ENCODE measurements at places on chromosomes 4 and X.

- no peak for DNase-seq
Measured at GRCh38 chr4:17939054-17939453, 82.5 kb downstream of the LCORL start.

GRCh38 chr4:114077610-114078009 is 98.2 kb upstream of the ARSJ start:
- DNase-seq: no peak

DNA sequence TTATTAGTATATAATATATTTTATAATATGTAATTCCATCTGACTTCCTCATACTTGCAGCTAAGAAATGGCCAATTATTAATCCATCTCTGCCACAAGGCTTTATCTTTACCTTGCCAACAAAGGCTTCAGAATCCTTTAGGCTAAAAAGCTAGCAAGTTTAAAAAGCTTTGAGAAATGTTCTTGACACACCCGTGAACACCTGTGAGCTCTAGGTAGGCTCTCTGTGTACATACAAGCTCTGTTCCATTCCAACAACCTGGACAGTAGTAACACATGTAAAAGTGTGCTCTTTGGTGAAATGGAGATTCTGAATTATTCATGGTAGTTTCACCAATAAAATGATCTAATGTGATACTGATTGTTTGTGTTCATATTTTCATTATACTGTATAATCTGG is 49.7 kb upstream of the USP9X start:
- no peak for DNase-seq

DNA sequence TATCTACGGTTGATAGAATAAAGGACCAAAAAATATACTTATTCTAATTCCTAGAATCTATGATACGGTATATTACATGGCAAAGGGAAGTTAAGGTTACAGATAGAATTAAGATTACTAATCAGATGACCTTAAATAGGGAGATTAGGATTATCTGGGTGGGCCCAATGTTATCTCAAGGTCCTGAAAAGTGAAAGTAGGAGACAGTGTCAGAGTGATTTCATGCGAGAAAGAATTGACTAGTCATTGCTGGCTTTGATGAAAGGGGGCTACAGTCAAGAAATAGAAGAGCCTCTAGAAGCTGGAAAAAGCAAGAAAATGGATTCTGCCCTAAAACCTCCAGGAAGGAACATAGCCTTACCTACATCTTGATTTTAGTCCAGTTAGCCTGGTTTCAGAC is 176.9 kb upstream of the PPP1R2C start:
- DNase-seq: no peak

DNA sequence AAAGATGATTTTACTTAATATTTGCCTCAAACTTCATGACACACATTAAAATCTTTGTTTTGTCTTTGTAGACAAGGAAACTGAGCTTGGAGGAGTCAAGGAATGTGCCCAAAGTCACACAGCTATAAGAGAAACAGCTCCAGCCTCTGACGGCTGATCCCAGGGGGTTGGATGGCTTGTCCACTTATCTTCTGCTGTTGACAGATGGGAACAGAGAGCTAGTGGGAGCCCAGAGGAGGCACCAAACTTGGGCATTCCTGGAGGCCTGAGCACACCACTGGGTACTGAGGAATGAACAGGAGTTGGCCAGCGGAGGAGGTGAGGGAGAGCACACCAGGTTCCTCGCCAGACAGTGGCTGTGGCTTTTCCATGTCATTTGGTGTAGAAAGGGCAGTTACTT is 56.4 kb upstream of the GPR78 start:
- DNase-seq: no peak

- DNase-seq: no peak
Measured at GRCh38 chr4:149785696-149786431, 29.8 kb downstream of the IQCM start.

DNA sequence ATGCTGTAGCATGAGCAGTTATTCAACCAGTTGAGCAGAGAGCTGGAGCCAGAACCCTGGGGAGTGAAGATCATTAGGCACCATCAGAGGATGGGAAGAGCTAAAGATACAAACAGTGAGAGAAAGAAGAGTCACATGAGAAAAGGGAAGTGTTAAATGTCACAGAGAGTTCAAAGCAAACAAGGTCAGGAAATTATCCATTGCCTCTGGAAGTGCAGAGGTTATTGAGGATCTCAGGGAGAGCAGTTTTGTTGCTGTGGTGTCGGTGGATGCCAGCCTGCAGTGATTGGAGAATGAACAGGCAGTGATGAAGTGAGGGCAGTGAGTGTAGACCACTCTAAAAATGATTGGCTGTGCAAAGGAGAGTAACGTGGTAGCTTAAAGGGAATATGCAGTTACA is 17.7 kb downstream of the SPARCL1 start:
- DNase-seq: no peak

DNA sequence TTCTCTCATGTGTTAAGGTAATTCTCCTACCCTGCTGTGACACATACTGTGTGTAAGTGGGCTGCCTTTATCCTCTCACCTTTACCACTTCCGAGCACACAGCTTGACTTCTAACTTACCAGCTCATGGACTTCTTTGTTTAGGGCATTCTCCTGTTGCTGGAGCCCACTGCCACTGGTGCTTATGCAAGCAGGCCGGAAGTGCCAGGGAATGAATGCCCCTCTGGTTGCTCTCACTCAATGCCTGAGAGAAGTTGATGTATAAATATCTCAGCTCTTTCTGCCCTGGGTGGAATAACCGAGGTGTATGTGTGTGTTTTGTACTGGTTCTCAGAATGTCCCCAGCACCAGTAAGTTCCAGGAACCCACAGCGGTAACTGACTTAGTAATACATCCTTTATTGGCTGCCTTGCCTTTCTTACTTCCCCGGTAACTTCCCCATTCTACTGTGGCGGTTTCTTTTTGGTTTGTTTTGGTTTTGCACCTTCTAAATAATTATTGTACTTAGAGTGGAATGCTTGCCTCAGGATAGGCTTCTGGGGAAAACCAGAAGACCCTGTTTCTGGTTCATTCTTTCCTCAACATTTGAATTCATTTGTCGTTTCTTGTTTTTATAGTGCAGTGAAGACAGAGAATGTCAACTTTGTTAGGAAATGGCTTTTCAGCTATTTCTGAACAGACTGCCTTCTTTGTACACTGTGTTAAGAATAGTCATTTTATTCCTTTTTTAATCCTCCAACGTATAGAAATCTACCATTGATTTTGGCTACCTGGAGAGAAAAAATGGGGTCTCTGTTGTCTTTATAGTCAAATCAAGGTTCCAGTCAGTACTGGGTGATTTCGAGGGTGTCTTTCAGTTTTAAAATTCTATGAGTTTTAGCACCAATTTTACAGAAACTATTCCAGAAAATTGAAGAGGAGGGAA is 45.4 kb downstream of the CXorf58 start:
- no peak for DNase-seq

- DNase-seq: peak; percentile 35
Measured at GRCh38 chr4:7335344-7336066, 99.2 kb downstream of the PSAPL1 start.

GRCh38 chr4:185865901-185866328 is 53.9 kb upstream of the SORBS2 start:
- no peak for DNase-seq

DNA sequence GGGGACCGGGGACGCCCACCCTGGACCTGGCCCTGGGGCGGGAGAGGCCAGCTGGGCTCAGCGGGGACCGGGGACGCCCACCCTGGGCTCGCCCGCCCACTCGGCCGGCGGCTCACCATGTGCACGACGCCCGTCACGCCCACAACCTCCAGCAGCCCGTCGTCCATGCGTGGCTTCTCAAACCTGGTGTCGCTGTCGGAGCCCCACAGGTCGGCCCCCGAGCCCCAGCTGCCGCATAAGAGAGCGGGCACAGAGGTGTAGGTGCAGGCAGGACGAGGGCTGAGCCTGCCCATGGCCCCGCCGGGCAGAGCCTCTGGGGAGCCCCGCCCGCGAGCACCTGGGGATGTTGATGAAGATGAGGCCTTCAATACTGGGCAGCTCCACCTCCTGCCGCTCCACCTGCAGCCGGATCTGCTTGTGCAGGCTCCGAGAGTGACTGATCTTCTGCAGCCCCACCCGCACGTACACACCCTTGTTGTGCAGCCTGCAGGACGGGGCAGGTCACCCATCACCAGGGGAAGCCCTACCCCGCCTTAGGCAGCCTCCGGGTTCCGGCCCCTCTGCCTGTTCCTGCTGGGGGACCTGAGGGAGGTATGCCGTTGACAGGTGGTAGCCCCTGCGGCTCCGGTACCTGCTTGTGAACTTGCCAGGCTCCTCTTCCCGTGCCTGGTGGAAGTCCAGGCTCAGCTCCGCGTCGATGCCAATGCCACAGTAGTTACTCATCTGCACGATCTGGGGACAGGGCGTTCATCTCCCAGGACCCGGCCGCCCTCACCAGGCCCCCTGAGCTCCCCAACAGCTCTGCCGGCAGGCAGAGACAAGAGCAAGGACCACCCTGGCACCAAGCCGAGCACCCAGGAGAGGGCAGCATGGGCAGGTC is 11.8 kb downstream of the DGKQ start:
- no peak for DNase-seq

GRCh38 chrX:91434351-91435168 is at the start of gene PABPC5:
Gene PABPC5 (plus strand): TSS chrX:91434839. CDS start chrX:91435578, 739 bp downstream.
- no peak for DNase-seq

DNA sequence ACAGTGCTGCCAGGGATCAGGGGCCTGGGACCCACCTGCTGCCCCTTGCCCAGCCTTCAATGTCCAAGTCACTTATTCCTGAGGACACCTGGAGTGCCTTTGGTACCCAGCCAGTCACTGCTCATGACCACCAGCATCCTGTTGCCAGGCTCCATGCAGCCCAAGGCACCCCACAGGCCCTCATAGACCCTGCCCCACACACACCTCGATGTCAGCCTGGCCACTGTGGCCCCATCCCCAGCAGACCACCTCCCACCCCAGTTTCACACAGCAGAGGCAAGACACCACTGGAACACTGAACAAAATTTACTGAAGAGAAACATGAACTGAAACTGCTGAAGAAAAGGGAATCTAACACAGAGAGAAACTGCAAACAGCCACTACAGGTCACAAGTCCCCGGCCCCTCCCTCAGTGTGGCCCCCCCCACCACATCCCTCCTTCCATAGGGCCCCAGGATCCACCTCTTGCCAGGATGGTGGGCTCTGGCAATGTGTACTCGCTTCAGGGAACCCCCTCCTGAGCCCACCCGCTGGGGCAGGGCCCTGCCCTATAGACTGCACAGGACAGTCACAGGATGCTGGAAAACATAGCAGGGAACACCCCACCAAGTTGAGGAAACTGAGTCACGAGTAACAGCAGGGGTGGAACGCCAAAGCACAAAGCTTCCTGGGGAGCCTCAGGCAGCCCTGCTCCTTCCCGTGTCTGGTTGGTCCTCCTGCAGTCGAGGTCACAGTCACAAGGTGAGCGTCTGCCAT is 5.2 kb downstream of the PNMA5 start:
- DNase-seq: no peak

- no peak for DNase-seq
Measured at GRCh38 chrX:9522378-9523155, 57.7 kb downstream of the TBL1X start.

- DNase-seq: no peak
Measured at GRCh38 chrX:24190500-24191156, 41.1 kb downstream of the ZFX start.

DNA sequence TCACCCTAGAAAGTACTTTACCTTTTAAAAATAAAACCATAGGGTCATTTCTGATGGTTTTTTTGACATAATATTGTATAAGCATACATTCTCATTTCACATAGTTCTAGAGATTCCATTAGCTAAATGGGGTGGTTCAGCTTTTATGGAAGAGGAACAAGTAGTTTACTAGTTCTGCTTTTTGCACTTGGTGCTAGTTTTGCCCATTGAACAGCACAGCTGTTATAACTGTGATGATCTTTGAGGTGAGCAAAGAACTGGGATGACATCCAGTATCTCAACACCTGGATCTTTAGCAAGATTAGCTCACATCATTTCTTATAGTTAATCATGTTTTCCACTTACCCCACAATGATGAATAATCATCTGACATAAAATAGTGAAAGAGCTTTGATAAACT is 40.9 kb downstream of the MOB1B start:
- DNase-seq: no peak

GRCh38 chrX:37779857-37780256 is at the start of gene CYBB:
Gene CYBB (plus strand): TSS chrX:37780059. CDS start chrX:37780078, 19 bp downstream.
- DNase-seq: no peak

GRCh38 chrX:80485543-80485942 is 65.3 kb downstream of the TENT5D start:
- DNase-seq: no peak

- DNase-seq: no peak
Measured at GRCh38 chr4:102437111-102437510, 64.0 kb upstream of the NFKB1 start.

DNA sequence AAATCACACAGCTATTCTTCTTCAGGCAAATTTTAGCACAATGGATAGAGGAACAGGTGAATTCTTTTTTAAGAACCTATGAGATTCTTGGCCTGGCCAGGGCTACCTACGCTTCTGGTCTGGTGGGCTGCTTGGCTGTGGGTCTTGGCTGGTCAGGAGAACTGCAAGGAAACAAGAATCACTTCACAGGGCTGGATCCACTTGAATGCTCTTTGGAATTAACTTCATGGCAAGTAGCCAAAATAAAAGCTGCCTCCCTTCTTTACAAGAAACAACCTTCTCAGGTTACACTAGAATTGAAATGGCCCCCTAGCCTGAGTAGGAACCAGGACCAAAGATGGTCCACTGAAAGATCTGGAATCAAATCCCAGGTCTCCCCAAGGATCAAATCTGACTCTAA is 519.1 kb downstream of the IQCM start:
- no peak for DNase-seq

GRCh38 chrX:40093586-40093985 is 4.2 kb downstream of the BCOR start:
- DNase-seq: no peak

DNA sequence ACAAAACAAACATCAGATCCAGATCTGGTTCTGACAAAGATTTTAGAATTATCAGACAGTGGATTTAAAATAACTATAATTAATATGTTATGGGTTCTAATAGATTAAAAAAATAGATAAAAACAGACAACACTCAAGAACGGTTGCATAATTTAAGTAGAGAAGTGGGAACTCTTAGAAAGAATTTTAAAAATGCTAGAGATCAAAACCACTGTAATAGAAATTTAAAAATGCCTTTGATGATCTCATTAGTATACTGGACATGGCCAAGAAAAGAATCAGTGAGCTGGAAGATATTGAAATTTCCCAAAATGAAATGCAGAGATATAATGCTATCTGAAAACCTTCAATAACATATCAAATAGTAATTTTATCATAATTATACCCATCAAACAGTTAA is 28.3 kb upstream of the DYNLT3 start:
- DNase-seq: no peak

- peak; percentile 15 for DNase-seq
Measured at GRCh38 chr4:138870737-138871554, 144.6 kb upstream of the NOCT start.

All from stimulated activated CD8-positive, alpha-beta memory T cell treated with anti-CD3 and anti-CD28 coated beads, Interleukin-15, amount 100 ng/mL, for 24 hours (primary cell).